Renal cortical epithelial cell (primary cell): ENCODE measurements at places on chromosomes 1 and 21. TPM values are rescaled to one million over a fixed set of nuclear protein-coding genes. Genes with fewer than 3 reads are reported as not detected.

The MTX1 gene
- total RNA-seq: 36.8 and 72.8 TPM in 2 replicates

The SPRR2A gene
- not detected in 2 replicates for total RNA-seq

The CLDN14 gene
- total RNA-seq: 1.6 and 4.0 TPM in 2 replicates

The MROH9 gene
- not detected in 2 replicates for total RNA-seq

The LAPTM5 gene
- total RNA-seq: 0.17 TPM in 1 of 2 replicates, not detected in the other

The RYR2 gene
- total RNA-seq: 0.10 TPM in 1 of 2 replicates, not detected in the other

The FCRL6 gene
- 0.05 TPM in 1 of 2 replicates, not detected in the other for total RNA-seq

The TAS1R1 gene
- not detected in 2 replicates for total RNA-seq

The IVL gene
- 0.15 and 2.4 TPM in 2 replicates for total RNA-seq

The OR2T35 gene
- under 0.01 TPM in 1 of 2 replicates, not detected in the other for total RNA-seq

The TFF3 gene
- total RNA-seq: 0.40 and 0.87 TPM in 2 replicates

The NUF2 gene
- 0.30 and 12.9 TPM in 2 replicates for total RNA-seq

The HPDL gene
- 0.30 and 0.52 TPM in 2 replicates for total RNA-seq

The ICOSLG gene
- 0.69 and 0.99 TPM in 2 replicates for total RNA-seq

The DDR2 gene
- total RNA-seq: 1.2 and 1.7 TPM in 2 replicates

The PM20D1 gene
- total RNA-seq: 0.05 and 0.35 TPM in 2 replicates

The ZNF326 gene
- total RNA-seq: 4.0 and 20.5 TPM in 2 replicates

The PTAFR gene
- 2.5 and 14.2 TPM in 2 replicates for total RNA-seq

The KCNN3 gene
- under 0.01 TPM in 1 of 2 replicates, not detected in the other for total RNA-seq

The LRRC3 gene
- 0.52 and 3.1 TPM in 2 replicates for total RNA-seq

The NGF gene
- 4.9 TPM in 1 of 2 replicates, not detected in the other for total RNA-seq

The MNDA gene
- total RNA-seq: not detected in 2 replicates

The CD160 gene
- total RNA-seq: 0.20 TPM in 1 of 2 replicates, not detected in the other

The SPRR2D gene
- total RNA-seq: not detected in 2 replicates

The CRP gene
- not detected in 2 replicates for total RNA-seq

The IL12RB2 gene
- 0.10 and 1.7 TPM in 2 replicates for total RNA-seq

The SYT6 gene
- total RNA-seq: not detected in 2 replicates

The NRAS gene
- 81.6 and 107 TPM in 2 replicates for total RNA-seq

The RAB42 gene
- 49.0 and 241 TPM in 2 replicates for total RNA-seq

The LIPI gene
- not detected in 2 replicates for total RNA-seq

The CTSS gene
- 39.5 and 77.3 TPM in 2 replicates for total RNA-seq

The DNAJC6 gene
- total RNA-seq: 11.3 and 39.9 TPM in 2 replicates

The RCOR3 gene
- total RNA-seq: 8.0 and 37.3 TPM in 2 replicates

The AGMAT gene
- total RNA-seq: 0.99 and 5.6 TPM in 2 replicates

The TBX19 gene
- 0.35 and 0.75 TPM in 2 replicates for total RNA-seq

The ST6GALNAC3 gene
- 0.50 and 0.69 TPM in 2 replicates for total RNA-seq

The APOBEC4 gene
- total RNA-seq: not detected in 2 replicates
